ENCODE measurements at places on chromosomes 13 and 19.

DNA sequence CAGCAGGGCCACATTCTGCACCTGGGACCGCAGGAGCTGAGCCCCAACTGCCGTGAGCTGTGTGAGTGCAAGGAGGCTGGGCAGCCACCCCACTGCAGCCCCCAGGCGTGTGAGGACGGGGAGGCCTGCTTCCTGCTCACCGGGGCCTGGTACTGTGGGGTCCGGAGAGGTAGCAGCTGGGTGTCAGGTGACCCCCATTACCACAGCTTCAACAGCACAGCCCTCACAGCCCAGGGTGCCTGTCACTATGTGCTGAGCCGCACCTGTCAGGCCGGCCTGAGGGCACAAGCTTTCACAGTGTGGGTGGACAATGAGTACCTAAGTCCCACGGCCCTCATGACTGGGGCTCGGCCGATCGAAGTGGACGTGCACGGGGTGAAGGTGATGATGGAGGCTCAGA, 35.8 kb upstream of the FXYD3 start:
- no peak for DNase-seq

DNA sequence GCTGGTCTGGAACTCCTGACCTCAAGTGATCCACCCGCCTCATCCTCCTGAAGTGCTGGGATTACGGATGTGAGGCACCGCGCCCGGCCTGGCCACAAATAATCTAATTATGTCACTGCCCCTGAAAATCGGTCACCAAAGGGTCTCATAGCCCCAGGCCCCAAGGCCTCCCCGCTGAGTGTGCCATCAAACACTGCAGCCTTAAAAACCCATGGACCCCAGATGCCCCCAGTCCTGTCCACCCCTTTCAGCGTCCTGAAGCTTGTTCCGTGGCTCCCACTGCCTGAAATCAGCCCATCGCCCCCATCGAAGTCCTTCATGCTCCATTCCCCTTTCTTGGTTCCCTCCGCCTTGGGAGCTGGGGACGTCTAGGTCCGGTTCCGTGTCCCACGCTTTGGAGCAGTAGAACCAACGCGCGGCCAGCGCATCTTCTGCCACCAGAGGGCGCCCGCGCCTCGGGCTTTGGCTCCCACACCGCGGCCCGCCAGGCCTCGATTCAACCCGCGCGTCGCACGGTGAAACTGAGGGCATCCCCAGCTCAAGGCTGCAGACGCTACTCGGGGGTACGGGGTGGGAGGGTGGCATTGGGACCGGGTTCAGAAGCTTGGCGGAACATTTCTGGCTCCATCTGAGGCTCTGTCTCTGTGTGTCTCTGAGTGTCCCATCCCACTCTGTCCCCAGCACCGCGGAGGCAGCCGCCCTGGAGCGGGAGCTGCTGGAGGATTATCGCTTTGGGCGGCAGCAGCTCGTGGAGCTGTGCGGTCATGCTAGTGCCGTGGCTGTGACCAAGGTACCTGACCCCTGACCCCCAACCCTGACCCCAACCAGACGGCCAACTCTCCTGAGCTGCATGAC, 3.5 kb downstream of the YJEFN3 start:
- DNase-seq, result peak; percentile 88

GRCh38 chr19:47776568-47776967, 1.9 kb upstream of the SELENOW start:
- DNase-seq, result no peak

GRCh38 chr13:52862358-52863206, 14.1 kb upstream of the PCDH8 start:
- no peak for DNase-seq

DNA sequence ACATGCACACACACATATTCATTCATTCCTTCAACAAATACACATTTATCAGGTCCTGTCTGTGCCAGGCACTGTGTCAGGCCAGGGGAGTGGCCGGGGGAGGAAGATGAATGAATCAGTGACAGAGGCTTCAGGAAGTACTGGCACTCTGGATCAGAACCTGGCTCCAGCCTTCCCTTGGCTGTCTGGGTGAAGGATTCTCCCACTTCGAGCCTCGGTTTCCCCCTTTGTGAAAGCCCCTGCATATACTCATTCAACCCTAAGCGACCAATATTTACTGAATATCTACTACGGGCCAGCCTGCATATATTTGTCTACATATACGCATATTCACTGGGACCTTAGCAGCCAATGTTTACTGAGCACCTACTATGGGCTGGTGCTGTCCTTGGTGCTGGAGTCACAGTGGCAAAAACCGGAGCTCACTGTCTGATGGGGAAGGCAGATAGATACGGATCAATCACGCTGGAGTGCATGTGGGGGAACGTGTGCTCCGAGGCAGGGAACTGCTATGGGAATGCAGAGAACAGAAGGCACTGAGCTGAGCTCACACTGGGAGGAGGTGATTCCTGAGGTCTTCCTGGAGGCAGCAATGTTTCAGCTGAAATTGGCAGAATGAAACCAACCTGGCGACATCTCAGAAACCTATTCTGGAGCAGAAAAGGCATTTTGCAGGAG, 636 bp upstream of the ZNF579 start:
- DNase-seq, result no peak

DNA sequence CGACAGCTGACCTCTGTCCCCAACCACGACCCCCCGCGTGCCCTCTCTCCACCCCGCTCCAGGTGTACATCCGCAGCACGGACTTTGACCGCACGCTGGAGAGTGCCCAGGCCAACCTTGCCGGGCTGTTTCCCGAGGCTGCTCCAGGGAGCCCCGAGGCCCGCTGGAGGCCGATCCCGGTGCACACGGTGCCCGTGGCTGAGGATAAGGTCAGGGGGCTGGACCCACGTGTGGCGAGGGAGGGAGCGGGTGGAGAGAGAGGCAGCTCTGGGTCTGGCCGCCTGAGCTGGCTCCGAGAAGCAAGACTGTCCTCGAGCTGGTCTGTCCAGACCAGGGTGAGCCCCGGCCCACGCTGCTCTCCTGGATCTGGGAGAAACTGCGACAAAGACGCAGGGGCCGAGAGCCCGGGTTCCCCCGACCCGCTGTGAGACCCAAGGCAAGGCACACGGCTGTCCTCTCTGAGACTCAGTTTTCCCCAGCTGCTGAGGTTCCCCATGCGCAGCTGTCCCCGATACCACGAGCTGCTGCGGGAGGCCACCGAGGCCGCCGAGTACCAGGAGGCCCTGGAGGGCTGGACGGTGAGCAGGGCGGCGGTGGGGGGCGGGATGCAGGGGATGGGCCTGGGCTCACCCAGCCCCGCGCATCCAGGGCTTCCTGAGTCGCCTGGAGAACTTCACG, 1.5 kb downstream of the ACP4 start:
- no peak for DNase-seq

DNA sequence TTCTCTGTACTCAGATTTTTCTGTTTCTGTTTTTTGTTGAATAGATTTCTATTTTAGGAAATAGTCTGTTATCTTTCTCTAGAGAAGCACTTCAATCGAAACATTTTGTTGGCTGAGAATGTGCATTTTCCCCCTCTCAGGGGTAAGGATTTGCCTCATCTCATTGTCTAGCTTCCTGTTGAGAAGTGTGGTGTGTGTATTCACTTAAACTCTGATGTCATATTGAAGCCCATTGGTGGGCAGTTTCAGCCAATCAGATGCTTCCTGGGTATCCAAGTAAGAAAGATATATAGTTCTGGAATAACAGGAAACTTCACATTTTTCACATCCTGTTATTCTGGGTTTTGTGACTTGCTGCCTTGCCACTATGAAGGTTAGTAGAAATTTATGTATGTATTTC, 87.6 kb downstream of the ARHGEF7 start:
- DNase-seq, result no peak

GRCh38 chr13:86098511-86098910, 299.3 kb upstream of the SLITRK6 start:
- DNase-seq, result no peak

DNA sequence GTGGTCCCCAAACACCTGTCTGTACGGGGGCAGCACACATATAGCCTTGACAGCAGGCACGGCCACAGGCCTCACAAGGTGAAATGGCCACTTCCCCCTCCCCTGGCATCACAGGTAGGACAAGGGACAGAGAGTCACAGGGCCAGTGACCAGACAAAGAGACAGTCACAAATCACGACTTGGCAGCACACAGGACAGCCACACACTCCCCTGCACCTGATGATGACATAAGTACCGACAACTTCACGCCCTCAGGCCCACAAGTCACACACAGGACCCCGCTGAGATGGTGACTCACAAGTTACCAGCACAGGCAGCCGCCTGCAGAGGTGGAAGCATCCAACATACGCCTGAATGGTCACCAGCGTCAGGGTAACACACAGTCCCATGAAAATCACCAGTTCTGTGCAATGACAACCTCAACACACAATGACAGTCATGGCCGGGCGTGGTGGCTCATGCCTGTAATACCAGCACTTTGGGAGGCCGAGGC, 16.5 kb downstream of the TYK2 start:
- DNase-seq, result no peak

DNA sequence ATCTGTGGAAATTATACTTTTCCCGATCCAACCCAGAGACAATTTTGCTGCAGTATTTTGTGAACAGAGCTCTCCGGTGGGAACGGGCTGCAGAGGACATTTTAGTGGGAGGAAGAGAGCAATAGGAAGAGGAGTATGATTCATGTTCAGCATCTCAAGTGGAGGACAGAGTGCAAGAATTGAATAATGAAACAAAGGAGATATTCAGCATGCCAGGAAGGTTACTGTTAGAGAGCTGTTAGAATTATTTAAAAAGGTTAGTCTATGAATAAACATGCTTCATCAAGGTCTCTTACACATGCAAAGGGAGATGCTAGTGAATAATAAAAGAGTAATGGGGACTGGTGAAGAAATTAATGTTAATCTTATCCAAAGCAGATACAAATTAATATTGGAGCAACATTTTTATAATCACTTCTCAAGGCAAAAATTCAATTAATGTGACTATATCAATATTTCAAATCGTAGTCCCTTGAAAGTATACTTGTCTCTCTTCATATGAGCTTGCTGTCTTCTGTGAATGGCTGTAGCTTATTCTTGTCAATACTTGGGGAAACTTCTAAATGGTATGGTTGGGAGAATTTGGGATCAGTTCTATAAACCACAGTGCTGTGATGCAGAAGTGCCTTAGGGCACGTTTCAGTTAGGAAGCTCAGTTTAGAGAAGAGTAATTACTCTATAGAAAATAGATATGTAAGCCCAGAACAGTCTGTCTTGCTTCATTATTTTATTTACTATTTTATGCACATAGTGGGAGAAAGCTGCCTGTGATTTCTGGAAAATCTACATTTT, 1165.8 kb downstream of the OLFM4 start:
- no peak for DNase-seq

- DNase-seq, result peak; percentile 82
Observed at GRCh38 chr19:16070366-16070990, 5.8 kb upstream of the TPM4 start.

- DNase-seq, result no peak
Observed at GRCh38 chr13:77874406-77874805, 44.2 kb downstream of the EDNRB start.

DNA sequence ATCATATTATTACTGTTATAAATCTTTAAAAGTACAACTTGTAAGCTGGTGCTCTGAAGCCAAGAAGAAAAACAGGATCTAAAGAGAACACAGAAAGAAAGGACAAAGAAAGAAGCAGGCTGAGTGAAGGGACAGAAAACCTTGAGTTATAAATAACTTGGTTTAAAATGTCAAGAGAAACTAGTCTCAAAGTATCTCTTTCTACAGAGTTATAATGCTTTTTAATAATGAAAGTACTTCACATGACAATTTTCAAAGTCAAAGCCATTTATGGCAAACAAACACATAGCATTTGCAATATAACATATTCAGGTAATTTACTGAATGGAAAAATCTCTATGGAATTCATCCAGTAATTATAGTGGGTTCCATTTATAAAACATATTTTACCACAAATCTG, 33.4 kb downstream of the CAB39L start:
- no peak for DNase-seq

GRCh38 chr19:1470305-1471009, 8.6 kb downstream of the C19orf25 start:
- DNase-seq, result peak; percentile 81

DNA sequence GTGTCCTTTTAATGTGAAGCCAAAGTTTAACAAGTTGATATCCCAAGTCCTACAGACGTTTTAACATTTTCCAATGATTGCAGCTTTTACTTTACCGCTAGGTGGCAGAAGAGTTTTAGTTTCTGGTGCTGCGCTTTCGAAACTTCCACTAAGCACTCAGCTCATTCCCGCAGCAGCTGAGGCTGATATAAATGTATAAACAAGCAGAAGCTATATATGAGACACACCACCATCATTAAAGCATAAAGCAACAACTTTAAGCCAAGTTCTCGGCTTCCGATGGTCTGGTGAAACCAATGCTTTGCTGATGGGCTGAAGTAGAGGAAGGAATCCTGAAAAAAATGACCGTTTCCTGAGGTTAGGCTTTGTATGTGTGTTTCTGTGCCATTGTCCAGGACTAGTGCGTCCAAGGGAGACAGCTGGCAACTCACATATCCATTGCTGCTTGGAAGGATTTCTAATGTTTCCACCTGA, 753.9 kb downstream of the OLFM4 start:
- DNase-seq, result no peak

DNA sequence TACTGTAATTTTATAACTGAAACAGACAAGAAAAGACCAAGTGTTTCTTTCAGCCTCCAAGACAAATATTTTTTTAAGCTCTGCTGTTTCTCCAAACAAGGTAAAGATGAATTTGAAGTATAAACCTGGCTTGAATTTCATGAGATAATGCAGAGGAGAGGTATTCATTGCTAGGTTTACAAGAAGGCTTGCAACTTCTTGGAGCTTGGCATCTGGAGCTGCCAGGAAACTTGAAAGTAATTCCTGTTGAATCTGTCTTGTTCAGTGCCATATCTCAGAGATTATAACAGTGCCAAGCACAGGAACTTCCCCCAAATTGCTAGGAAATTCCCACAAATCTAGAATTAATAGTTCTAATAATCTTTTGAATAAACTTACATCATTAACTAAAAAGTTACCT, 70.9 kb downstream of the CDK8 start:
- DNase-seq, result no peak

GRCh38 chr13:30869491-30869890, 36.6 kb upstream of the MEDAG start:
- no peak for DNase-seq

- DNase-seq, result no peak
Observed at GRCh38 chr13:35499196-35499662, 22.7 kb upstream of the MAB21L1 start.

GRCh38 chr19:49490287-49491029, 3.0 kb downstream of the RPL13A start:
- DNase-seq, result peak; percentile 48

DNA sequence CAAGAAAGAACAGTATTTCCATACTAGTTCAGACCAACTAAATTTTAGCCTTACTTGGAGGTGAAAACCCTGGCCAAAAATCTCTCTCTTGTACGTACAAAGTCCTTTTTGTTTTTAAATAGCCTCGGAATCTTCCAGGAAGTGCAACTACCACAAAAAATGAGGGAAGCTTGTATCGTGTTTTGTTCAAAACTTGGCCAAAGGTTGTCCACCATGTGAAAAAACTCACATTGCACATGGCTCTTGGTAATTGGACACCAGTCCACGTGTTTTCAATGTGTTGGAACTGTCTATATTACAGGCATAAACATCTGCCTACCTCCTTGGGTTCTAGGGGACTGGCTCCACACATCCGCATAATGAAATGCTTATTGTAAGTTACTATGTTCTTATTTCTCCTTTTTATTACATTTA, 15.2 kb upstream of the STRN4 start:
- DNase-seq, result no peak

- DNase-seq, result peak; percentile 22
Observed at GRCh38 chr19:7789447-7789846, 26.4 kb downstream of the CLEC4M start.

Data from activated naive CD4-positive, alpha-beta T cell treated with Interleukin-2 at 50 U/mL for 16 hours (primary cell).